ENCODE measurements at places on chromosomes 16 and 17. TPM values are rescaled to one million over a fixed set of nuclear protein-coding genes. Genes with fewer than 3 reads are reported as not detected.
A peak's percentile ranks its signal among the peaks of the same experiment; 100 is the strongest.

Gene SLC12A3
- total RNA-seq = 0.96 TPM

Gene NPIPB9
- 6.0 TPM for total RNA-seq

Gene ASPA
- 6.3 TPM for total RNA-seq

Gene METTL22
- 19.7 TPM for total RNA-seq

Gene RBFOX1
- 3.1 TPM for total RNA-seq

Gene CORO6
- 1.9 TPM for total RNA-seq

Gene E2F4
- total RNA-seq = 85.7 TPM

Gene SEPTIN12
- total RNA-seq = not detected

Gene TPSG1
- not detected for total RNA-seq

Gene PIRT
- 0.24 TPM for total RNA-seq

Gene RPL19
- total RNA-seq = 1,371 TPM

Gene PDIA2
- total RNA-seq = 9.9 TPM

DNA sequence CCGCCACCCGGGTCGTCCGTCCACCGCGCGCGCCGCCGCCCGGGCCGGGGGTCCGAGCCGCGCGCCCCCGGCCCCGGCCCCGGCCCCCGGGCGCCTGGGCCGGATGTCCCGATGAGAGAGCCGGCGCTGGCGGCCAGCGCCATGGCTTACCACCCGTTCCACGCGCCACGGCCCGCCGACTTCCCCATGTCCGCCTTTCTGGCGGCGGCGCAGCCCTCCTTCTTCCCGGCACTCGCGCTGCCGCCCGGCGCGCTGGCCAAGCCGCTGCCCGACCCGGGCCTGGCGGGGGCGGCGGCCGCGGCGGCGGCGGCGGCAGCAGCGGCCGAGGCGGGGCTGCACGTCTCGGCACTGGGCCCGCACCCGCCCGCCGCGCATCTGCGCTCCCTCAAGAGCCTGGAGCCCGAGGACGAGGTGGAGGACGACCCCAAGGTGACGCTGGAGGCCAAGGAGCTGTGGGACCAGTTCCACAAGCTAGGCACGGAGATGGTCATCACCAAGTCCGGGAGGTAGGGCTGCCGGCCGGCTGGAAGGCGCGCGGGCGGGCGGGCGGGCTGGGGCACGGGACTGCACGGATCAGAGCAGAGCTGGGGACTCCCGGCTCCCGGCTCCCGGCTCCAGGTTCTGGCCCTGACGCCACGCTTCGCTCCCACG is 548 bp downstream of the TBX2 start:
- DNase-seq = no peak

DNA sequence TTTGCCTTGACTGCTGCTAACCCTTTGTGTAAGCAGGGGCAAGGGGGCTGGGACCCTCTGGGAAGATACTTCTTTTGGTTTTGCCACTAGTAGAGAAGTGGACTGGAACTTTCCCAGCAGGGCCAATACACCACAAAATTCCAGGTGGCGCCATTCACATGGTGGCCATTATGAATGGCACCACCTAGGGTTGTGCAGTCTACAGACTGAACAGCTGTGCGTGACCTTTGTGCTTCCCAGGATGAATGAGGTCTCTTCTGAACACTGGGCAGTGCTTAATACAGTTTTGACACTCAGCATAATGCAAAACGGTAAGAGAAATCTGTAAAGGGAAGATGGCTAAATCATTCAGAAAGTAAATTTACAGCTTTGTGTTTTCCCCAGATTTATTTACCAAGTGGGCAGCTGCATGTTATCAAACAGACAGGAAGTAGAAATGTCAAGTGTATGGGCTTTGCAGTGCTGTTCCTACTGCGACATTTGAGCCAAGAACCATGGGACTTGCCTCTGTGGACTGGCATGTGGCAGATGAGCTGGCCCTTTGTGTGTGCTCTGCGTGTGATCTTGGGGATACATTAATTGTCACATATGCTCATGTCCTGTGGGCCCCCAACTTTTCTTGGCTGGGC is 9.2 kb downstream of the SYT17 start:
- DNase-seq = no peak

- DNase-seq = peak; percentile 86
Measured at GRCh38 chr17:60577147-60577915, 22.7 kb upstream of the PPM1D start.

DNA sequence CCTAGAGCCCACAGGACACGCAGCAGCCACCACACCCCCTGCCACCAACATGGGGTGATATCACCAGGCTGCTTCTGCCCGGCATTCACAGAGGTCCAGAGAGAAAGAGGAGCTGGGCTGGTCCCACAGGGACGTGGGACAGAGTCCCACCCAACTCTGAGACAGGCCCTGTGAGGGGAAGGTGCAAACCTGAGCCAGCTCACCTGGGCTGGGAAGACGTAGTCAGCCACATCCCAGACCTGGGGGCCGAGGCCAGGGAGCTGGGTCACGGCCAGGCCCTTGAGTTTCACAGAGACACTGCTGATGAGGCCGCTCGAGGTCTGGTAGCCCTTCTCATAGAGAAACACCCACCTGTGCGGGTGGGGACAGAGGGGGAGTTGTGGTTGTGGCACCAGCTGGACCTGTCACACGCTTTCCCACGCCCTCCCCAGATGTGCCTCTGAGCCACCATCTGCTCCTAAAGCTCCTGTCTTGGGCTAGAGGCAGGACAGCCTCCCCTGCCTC is 11.2 kb downstream of the P2RX1 start:
- DNase-seq = no peak

GRCh38 chr16:82160226-82160625 is 9.8 kb downstream of the MPHOSPH6 start:
- DNase-seq = peak; percentile 26

- DNase-seq = no peak
Measured at GRCh38 chr16:27381236-27381635, 20.7 kb upstream of the IL21R start.

DNA sequence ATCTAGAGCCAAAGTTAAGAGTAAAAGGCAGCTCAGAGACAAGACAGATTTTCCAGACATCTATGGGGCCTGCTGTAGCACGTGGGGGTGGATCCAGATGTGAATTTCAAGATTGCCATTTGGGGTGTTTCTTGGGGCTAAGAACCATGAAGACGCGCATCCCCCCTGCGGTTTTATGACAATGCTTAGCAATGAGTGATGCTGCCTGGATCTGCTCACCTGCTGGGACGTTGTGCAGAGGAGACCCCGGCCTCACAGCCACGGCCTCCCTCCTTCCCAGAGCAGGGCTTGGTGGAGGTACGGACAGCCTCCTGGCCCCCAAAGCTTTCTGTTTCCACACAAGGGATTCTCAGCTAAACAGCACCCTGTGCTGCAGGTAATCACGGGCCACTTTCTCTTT is 151.5 kb upstream of the DYNLRB2 start:
- no peak for DNase-seq

GRCh38 chr17:15392326-15392741 is 50.9 kb upstream of the TEKT3 start:
- DNase-seq = peak; percentile 61

DNA sequence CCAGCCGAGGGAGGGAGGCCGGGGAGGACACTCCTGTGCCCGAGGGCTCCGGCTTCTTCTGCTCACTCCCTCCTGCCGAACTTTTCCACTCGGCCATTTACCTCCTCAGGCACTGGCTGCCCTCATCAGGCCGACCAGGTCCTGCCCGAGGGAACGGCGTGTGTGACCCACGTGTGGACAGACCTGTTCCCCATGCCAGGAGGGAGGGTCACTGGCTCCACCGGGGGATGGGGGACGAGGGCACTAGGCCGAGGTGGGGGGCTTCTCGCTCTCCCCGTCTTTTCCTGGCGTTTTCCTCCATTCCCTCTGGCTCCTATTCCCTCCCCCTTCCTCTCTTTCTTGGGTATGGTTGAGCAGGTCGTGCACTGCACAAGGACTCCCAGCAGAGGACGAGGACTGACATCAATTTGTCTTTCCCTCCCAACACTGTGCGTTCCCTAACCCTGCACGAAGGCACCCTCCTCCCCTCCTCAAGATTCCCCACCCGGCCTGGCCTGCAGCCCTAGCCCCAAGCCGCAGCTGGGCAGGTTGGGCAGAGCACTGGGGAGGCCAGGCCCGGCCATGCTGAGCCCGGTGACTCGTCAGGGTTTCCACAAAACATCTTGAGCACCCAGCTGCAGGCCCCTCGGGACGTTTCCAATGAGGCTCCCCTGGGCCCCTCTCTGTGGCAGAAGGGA is 3.2 kb upstream of the IL17C start:
- DNase-seq = no peak

DNA sequence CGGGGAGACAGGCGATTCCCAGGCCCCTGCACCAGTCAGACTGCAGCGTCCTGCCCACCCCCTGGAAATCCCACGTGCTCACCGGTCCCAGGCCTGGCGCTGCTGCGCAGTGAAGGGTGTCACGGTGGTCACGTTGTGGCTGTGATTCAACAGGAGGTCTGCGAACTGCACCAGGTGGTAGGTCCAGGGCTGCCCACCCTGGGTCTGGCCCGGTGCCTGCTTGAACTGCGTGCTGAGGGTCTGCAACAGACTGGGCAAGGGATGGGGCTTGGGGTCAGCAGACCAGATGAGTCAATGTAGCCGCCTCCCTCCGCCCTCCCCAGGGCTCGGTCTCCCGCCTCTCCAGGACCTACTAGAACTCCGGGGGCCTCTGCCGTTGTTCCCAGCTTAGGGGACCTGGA is 7.1 kb downstream of the MYBBP1A start:
- DNase-seq = no peak

GRCh38 chr17:58679263-58680037 is 12.4 kb downstream of the TEX14 start:
- peak; percentile 24 for DNase-seq

GRCh38 chr17:10233161-10233560 is 34.8 kb upstream of the GAS7 start:
- no peak for DNase-seq

DNA sequence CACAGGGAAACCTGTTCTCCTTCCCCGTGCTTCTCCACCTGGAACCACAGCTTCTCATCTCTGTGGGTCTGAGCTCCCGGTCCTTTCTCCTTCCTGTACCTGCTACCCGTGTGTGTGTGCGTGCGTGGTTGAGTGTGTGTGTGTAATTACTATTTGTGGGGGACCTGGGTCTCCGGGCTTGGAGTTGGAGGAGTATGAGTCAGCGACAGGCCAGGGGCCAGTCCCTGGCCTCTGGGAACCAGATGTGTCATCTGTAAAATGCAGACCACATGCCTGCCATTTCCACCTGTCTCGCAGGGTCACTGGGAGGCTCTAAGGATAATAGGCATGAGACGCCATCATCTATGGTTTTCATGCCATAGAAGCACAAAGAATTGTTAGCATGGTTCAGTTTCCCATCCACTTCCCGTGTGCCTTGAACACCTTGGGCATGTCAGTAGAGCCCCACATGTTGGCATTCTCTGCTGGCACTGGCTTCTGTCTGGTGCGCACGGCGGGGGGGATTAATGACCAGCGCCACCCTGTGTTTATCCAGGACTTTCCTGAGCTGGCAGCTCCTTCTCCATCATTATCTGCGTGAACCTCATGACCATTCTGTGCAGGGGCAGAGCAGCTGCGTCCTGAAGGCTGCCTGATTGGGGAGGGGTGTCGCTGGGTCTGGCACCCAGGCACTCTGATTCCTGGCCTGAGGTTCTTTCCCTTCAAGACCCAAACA is 1.5 kb downstream of the ZNF205 start:
- DNase-seq = no peak

GRCh38 chr17:41552455-41552854 is 19.4 kb downstream of the KRT9 start:
- DNase-seq = no peak

DNA sequence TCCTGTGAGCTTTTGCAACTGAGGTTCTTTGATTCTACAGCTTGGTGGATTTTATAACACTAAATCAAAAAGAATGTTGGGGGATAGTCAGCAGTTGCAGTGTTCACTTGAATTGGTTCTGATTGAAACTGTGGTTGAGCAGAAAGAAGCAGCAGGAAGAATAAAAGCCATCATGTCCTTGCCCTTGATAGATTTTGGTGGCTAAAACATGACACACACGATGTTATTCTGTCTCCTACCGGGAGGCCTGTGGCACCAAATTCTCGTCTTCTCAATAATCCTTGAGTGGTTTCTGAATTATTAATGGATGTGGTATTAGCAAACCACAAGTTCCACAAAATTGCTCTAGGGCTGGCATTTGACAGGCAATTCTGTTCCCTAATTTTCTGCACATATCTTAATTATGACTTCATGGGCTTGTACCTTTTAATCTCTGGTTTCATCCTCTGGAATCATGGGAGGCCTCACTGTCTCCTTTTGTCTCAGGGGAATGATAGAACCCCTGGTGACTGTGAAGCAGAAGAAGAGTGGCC is 338.2 kb downstream of the SNX29 start:
- DNase-seq = no peak

DNA sequence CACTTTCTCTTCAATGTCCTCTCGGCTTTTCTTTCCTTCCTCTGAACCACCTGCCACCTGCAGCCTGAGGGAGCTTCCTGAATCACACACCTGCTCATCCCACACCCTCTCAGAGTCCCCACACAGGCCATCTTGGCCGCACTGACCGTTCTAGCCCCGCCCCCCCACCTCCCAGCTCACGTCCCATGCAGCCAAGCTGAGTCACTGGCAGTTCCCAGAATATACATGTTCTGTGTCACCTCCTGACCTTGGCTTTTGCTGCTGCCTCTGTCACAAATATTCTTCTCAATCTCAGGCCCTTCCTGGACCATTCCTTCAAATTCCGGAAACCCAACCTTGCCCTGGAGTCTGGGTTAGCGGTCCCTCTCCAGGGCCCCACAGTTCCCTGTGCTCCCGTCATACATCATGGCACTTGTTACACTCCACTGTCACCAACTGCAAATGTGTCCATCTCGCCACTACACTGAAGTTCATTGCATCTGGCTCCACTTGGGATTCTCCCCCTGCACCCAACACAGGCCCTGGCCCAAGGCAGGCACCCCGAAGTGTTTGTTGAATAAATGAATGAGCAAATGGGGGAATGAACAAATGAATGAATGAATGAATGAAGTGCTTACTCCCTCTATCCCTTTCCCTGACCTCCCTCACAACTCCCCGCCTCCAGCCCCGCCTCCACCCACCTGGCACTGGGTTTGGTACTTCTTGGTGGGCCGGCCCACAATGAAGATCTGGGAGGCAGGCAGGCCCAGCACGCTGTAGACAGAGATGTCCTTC is 12.8 kb downstream of the PIMREG start:
- no peak for DNase-seq

DNA sequence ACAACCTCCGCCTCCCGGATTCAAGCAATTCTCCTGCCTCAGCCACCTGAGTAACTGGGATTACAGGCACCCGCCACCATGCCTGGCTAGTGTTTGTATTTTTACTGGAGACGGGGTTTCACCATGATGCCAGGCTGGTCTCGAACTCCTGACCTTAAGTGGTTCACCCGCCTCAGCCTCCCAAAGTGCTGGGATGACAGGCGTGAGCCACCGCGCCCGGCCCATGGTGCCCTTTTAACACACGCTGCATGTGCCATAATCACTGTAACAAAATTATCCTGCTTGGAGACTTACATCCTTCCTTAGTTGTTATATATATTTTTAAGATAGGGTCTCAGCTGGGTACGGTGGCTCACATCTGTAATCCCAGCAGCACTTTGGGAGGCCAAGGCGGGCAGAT is 5.4 kb downstream of the CD7 start:
- no peak for DNase-seq
